Activated T-helper 1 cell treated with anti-CD3 and anti-CD28 coated beads, Interleukin-12 subunit alpha, Interleukin-12 subunit beta, Interleukin-2, Interleukin-4 antibody, amounts not matched to agents 30 ng/mL and 10 ng/mL and 1 ng/mL, durations not matched to agents 14 hours and 24 hours and 36 hours (primary cell): ENCODE measurements at places on chromosomes 6 and 20.

DNA sequence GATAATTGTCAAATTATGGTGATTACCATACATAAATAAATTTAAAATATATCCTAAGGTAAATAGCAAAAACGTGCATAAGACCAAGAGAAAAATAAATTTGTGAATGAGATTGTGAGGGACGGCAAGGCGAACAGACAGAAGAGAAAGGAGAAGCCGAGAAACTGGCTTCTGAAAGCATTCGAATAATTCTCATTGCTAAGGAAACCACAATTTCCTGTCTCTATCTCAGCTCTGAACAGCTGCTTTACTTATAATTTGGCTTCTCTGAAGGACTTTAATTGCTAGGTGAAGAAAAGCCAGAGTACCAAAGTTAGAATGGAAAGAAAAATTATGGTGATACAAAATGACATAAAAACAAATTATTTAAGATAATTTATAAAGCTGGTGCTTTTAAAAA, 79.0 kb upstream of the RGS17 start:
- no peak for DNase-seq

DNA sequence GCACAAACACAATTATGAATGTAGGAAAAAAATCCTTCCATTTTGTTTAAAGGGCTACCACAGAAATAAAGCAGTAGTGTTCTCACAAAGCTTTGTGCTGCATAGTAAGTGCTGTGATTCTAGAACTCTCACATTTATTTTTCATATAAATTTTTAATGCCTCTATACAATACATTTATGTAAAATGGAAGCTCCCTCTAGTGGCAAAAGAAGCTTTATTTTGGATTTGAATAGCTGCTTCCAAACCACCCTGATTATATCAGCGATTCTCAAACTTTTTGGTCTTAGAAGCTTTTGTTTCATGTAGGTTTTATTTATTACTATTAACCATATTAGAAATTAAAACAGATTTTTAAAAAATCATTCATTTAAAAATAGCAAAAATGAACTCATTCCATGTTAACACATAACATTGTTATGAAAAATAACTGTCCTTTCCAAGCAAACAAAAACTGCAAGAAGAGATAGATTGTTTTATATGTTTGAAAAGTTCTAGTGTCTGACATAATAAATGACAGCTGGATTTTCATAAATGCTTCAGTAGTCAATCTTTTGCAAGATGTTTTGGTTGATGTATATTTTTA, 38.4 kb downstream of the HS3ST5 start:
- DNase-seq = no peak

- DNase-seq = no peak
These were observed 326.6 kb upstream of the RNF24 start for GRCh38 chr20:4341804-4342485.

DNA sequence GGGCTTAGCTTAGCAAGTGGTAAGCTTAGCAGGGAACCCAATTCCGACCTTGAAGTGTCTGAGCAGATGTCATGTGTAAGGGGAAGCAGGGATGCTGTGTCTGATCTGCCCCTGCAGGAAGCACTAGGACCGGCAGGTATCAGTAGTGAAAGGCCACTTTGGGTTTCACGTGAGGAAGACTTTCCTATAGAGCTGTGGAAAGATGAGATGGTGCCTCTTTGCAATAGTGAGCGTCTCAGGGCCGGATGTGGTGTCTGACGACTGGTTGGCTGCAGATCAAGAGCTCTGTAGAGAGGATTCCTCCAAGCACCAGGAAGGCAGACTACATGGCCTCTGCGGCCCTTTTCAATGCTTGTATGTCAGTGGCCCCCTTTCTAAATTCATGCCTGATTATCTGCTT, 98.3 kb downstream of the TIAM2 start:
- no peak for DNase-seq

DNA sequence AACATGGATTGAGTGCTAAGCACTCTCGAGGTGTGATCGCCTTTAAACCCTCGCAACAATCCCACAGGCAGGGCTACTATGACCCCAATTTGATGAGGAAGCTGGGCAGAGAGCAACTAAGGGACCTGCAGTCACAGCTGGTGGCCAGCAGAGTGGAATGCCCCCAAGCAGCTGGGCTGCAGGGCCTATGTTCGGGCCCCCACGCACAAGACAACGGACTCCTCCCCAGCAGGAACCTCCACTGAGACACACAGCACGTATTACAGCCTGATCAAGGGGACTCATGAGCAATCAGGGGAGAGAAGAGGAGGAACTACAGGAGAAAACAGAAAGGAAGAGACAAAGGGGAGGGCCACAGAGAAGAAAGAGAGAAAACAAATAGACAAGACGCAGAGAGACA, 21.7 kb downstream of the CST7 start:
- no peak for DNase-seq

GRCh38 chr6:15715060-15715459, 52.2 kb upstream of the DTNBP1 start:
- DNase-seq = no peak

- DNase-seq = no peak
These were observed 45.5 kb downstream of the STX11 start for GRCh38 chr6:144195671-144196270.

DNA sequence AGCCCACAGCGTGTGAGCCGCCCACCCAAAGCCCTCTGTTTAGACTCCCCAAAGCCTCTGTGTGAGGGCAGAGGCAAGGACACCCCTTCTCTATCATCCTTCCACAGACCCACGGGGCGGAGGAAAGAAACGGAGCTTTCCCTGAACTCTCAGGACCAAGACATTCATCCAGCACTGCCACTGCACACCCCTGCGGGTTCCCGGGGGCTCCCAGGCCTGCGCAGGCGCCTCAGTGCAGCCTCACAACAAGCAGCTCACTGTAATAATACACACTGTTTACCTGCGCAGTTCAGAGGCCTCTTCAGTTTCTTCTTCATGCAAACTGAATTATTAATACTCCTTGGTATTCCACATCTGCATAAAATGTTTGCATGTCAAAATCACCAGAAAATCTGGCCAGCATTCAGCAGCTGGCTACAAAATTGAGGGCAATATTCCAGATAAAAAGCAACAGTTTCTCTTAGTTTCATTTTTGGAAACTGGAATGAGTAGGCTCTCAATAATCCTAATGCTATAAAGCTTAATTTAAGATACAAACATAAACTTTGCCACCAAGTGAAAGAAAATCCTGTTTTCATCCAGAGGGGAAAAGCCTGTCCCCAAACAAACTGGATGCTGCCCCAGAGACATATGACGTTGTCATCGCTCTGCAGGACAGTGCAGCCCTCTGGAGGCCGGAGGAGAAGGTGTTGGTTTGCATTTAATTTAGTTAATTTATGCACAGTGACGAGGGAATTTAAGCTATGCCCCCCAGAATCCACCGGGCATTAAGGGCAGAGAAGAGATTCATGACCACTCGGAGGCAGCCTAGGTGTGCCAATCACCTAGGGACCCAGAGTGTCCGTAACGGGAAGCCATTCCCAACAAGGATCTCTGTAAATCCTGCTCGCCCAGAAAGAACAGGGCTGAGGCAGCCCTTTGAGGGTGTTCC, 45.3 kb downstream of the NINL start:
- DNase-seq = no peak

GRCh38 chr6:45504947-45505346, 127.2 kb upstream of the SUPT3H start:
- no peak for DNase-seq

DNA sequence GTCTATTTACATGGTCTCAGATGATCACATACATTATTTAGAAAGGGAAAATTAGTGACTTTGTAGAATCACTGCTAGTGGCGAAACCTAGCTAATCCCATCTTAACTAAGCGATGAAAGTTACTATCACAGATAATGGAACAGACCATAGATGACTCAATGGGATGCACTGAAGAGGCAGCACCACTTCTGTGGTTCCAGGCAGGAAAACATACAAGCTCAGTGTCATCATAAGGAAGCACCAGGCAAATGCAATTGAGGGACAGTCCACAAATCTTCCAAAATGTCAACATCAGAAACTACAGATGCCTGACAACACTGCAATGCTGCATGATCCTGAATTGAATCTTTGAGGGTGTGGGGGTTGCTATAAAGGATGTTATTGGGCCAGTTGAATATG, 15.9 kb upstream of the SNAI1 start:
- DNase-seq = no peak
